Natural killer cell treated with Interleukin-12 subunit alpha and Interleukin-12 subunit beta and Interleukin-15 and Interleukin-18, amount 100 ng/mL, for 72 hours (primary cell): ENCODE measurements at places on chromosomes 5 and 9. TPM values are rescaled to one million over a fixed set of nuclear protein-coding genes. Genes with fewer than 3 reads are reported as not detected.
A peak's percentile ranks its signal among the peaks of the same experiment; 100 is the strongest.

DNA sequence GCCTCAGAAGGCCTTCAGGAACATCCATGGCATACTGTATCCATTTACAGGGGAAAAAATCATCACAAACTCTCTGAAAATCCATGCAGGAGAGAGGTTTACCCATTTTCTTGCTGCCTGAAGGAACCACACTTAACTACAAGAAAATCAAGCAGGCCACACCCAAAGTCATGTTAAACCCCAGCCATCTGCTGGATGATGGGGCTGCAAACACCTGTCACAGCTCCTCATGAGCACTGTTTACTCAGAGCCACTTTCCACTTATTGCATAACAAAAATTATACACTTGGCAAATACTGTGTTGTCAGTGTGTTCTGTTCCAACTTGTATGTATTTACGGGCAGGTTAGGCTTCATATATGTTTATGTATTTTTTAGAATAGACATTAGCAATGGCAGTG, 35.8 kb downstream of the PPIC start:
- H3K27ac ChIP-seq, result no peak overlapping the region
- no peaks in the 10 kb centered on the region for H3K27me3 ChIP-seq
- H3K36me3 ChIP-seq, result no peaks in the 10 kb centered on the region
- H3K4me1 ChIP-seq, result peaks cover 7% of the 10 kb centered on the region
- no peak for DNase-seq
- no peak overlapping the region for H3K4me3 ChIP-seq

- H3K36me3 ChIP-seq, result no peaks in the 10 kb centered on the region
- peaks cover 24% of the 10 kb centered on the region for H3K27me3 ChIP-seq
- no peak overlapping the region for H3K27ac ChIP-seq
- H3K4me1 ChIP-seq, result no peaks in the 10 kb centered on the region
These were observed 59.6 kb upstream of the SPATA31C2 start for GRCh38 chr9:88197781-88198340.

- no peaks in the 10 kb centered on the region for H3K27me3 ChIP-seq
- peak overlapping the region; percentile 99 for H3K27ac ChIP-seq
- no peak for DNase-seq
- H3K36me3 ChIP-seq, result peaks cover 28% of the 10 kb centered on the region
- peak overlapping the region; percentile 71 for H3K4me3 ChIP-seq
- H3K4me1 ChIP-seq, result peaks cover 63% of the 10 kb centered on the region
These were observed 11.9 kb downstream of the TNFAIP8 start for GRCh38 chr5:119367502-119368237.

GRCh38 chr5:160378330-160378729, 7.9 kb upstream of the C1QTNF2 start:
- H3K27me3 ChIP-seq, result peaks cover 30% of the 10 kb centered on the region
- H3K4me1 ChIP-seq, result no peaks in the 10 kb centered on the region
- H3K4me3 ChIP-seq, result no peak overlapping the region

DNA sequence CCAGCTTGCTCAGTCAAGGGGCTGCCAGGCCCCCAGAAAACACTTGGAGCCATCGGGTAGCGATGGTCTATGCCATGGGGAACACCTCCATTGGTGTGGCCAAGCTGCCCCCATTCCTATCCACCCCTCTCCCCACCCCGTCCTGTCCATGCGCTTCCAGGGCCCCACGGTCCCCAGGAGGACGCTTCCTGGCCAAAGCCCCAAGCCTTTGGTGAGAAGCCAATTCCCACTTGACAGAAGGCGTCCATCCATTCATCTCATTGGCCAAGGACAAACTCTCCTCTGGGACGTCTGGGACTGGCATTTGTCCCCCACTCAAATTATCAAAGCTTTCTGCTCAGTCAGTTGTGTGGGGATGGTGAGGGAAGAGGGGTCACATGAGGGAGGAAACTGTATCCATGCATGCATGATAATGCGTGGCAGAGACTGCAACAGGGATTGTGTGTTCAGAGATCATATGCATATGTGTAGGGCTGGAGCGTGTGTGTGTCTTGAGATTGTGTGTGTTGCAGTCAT, 9.5 kb downstream of the CPLX2 start:
- H3K27me3 ChIP-seq, result peaks cover 30% of the 10 kb centered on the region
- no peak overlapping the region for H3K4me3 ChIP-seq
- no peak for DNase-seq

DNA sequence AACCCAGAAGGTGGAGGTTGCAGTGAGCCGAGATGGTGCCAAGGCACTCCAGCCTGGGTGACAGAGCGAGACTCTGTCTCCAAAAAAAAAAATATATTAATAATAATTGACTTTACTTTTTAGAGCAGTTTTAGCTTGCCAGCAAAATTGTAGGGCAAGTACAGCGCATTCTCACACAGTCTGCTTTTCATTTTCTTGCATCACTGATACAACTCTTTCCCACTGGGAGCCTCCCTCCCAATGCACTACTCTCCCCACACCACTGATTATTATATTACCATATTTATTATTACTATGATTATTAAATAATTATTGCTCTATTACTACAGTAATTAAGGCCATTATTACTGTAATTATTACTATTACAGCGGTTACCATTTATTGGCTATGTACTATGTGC, 212.8 kb downstream of the GNA14 start:
- H3K36me3 ChIP-seq, result no peaks in the 10 kb centered on the region
- H3K27me3 ChIP-seq, result peaks cover 40% of the 10 kb centered on the region
- DNase-seq, result no peak

GRCh38 chr5:170330568-170331054, 33.0 kb upstream of the LCP2 start:
- no peaks in the 10 kb centered on the region for H3K27me3 ChIP-seq
- no peak overlapping the region for H3K4me3 ChIP-seq
- peak; percentile 64 for DNase-seq
- no peaks in the 10 kb centered on the region for H3K36me3 ChIP-seq
- no peak overlapping the region for H3K27ac ChIP-seq

DNA sequence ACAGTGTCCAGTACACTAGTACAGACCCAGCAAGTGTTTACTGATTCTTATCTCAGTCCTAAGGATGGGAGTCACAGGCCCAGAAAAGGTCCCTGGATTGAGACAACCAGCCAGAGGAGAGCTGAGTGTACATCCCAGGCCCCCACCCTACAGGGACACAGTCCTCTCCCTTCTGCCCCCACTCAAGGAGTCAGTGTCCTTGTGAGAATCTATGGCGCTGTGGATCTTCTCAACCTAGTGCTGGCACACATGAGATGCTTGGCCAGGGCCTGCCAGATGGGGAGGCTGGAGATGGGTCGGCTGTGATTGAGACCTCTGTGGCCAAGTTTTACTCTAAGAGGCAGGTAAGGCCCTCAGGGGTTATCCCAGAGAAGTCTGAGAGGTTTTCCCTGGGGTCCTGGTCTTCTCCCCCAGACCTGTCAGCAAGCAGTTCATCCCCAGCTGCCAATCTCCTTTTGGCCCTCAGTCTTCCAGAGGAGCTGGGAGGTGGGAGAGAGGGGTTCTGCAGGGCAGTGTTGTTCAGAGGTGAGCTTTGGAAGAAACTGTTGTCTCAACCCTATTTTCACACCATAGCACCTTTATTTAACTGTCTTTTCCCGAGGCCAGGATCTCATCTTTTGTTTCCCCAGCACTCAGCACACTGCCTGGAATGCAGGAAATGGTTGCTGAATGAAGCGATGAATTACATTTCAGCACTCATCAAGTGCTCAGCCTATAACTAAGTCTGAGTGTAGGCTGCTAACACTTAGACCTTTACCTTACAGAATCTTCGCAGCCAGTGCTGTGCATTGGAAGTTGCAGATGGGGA, 3.2 kb upstream of the NSD1 start:
- H3K36me3 ChIP-seq, result peaks cover 3% of the 10 kb centered on the region
- H3K4me3 ChIP-seq, result peak overlapping the region; percentile 11
- peak overlapping the region; percentile 85 for H3K27ac ChIP-seq
- DNase-seq, result no peak
- peaks cover 33% of the 10 kb centered on the region for H3K4me1 ChIP-seq
- H3K27me3 ChIP-seq, result no peaks in the 10 kb centered on the region

DNA sequence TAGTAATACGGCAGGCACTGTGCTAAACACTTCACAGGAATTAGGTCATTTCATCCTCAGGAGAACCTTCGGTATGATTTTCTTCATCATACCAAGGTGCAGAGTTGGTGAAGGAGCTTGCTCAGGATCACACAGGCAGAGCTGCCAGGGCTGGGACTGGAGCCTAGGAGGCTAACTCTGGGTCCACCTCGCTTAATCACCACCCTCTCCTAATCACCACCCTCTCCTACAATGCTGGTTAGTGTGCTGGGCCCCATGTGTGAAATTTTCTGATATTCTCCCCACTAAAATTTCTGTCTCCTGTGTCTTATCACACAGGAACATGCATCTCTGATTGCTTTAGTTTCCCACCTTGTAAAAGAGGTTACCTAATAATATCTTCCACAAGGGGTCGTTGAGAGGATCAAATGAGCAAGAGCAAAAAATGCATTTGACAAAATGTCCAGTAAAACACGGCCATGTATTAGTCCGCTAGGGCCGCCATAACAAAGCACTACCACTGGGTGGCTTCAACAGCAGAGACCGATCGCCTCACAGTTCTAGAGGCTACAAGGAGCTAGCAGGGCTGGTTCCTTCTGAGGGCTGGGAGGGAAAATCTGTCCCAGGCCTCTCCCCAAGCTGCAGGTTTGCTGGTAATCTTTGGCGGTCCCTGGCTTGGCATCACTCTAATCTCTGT, 128.2 kb upstream of the NFIB start:
- H3K36me3 ChIP-seq, result no peaks in the 10 kb centered on the region
- H3K27me3 ChIP-seq, result peaks cover 7% of the 10 kb centered on the region
- no peaks in the 10 kb centered on the region for H3K4me1 ChIP-seq
- no peak overlapping the region for H3K4me3 ChIP-seq
- no peak overlapping the region for H3K27ac ChIP-seq
- DNase-seq, result no peak

DNA sequence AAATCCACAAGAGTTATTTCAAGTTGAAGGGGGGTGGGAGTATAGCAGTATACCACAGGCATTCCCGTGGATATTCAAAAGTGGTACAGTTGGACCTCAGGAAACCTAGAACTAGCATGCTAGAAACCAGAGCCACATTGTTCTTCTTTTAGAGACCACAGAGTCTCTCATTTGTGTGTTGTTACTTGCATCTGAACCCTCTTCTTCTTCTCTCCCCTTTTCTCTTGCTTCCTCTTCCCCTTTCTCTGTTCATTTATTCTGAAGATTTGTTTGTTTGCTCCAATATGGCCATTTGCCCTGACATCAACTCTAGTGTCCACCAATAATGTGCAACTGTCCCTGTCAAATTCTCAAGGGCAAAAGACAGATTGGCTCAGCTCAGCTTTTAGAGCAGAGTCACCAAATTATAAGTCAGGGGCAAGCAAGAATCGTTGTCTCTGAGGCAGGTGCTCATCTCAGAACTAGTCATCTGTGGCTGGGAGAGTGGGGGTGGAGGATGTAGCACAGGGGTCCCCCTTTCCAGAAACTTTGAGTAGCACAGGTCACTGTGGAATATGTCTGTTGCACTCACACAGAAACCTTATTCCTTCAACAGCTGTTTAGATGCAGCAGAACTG, 321.1 kb downstream of the ARRDC3 start:
- no peak overlapping the region for H3K4me3 ChIP-seq
- DNase-seq, result no peak
- H3K36me3 ChIP-seq, result no peaks in the 10 kb centered on the region

- no peak overlapping the region for H3K27ac ChIP-seq
- peaks cover 6% of the 10 kb centered on the region for H3K4me1 ChIP-seq
- H3K27me3 ChIP-seq, result peaks cover 7% of the 10 kb centered on the region
- DNase-seq, result no peak
These were observed 184.7 kb downstream of the HSPA4 start for GRCh38 chr5:133236541-133236951.

Gene CTXN3
- not detected for total RNA-seq

Gene SLCO6A1
- total RNA-seq, result not detected
